ENCODE measurements at places on chromosomes 7 and 10.

- DNase-seq = no peak
These were observed 172.5 kb upstream of the SHH start for GRCh38 chr7:155984609-155985405.

GRCh38 chr7:38222481-38223096, 44.5 kb downstream of the STARD3NL start:
- peak; percentile 55 for DNase-seq

DNA sequence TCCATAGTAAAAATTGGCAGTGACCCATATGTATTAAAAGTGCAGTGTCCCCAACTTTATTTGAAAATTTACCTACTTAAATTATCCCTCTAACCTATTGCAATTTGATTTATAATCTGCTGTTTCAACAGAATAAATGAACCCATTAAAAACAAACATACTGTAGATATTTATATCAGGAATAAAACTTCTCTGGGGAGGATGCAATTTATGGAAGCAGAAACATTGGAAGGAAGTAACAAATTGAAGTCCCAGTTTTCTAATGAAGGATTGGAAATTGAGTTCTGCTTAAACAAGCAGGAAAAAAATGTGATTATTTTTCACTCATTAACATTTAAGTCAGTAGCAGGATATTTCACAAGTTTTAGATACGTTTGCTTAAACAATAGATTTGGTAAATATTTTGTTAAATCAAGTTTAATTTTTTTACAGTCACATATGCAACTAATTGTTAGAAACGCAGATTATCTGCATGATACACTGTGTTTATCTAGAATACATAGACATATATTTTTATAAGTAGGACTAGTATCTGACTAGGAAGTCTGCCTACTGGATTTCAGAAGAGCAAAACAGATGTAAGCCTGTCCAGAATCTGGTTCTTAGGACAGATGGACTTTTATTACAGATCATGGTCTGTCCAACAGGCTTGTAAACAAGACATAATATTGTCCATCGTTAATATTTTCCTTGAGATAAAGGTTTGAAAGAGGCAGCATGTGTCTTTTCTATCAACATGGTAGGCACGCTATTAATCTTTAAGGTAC, 5.3 kb downstream of the AGMO start:
- no peak for DNase-seq

- DNase-seq = no peak
These were observed 31.2 kb downstream of the ITIH5 start for GRCh38 chr10:7635408-7636125.

GRCh38 chr10:33618196-33618595, 283.7 kb upstream of the NRP1 start:
- no peak for DNase-seq

DNA sequence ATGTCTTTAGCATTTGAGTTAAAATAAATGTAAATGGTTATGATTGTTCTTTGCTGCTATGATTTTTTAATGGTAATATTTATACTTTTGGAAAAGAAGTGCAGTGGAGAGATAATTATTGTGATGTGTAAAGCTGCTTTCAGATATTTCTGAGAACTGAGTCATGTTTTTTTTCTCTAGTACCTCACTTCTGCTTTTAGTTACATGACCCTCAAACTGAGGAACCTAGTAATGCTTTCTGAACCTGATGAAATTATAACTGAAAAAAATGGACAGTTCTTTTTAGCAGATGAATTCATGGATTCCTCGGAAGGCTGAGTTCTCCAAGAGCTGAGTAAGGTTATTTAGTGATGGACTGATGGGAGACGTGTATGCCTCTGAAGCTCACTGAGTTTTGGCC, 167.8 kb downstream of the CDCA7L start:
- DNase-seq = no peak

DNA sequence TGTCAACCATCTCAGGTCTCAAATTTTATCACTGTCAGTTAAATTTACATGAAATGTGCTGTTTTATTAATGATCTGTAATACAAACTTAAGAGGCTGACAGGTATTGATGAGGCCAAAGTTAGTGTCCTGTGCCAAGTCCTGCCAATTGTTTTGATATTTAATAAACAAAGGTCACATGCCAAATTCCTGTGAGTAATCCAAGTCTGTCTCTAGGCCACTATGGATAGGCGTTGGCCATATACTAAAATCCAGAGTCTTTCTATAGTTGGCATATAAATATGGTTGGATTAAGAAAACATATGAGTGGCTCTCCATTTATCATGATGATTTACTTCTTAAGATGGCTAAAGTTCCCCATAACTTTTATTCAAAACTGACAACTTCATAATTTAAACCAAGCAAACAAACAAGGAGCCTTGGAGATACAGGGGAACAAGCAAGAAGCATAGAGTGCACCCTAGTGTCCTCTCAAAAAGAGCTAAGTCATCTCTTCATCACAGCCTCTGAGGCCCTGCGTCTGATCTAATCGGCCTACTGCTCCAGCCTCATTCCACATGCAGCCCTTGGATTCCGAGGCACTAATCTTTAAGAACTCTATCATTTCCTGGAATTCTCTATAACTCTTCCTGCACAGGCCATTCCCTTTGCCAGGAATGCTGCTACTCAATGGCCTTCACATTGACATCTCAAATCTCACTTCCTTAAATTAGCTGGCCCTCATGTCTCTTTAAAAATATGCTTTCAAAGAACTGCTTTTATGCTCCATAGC, 32.7 kb upstream of the NRCAM start:
- DNase-seq = peak; percentile 64

DNA sequence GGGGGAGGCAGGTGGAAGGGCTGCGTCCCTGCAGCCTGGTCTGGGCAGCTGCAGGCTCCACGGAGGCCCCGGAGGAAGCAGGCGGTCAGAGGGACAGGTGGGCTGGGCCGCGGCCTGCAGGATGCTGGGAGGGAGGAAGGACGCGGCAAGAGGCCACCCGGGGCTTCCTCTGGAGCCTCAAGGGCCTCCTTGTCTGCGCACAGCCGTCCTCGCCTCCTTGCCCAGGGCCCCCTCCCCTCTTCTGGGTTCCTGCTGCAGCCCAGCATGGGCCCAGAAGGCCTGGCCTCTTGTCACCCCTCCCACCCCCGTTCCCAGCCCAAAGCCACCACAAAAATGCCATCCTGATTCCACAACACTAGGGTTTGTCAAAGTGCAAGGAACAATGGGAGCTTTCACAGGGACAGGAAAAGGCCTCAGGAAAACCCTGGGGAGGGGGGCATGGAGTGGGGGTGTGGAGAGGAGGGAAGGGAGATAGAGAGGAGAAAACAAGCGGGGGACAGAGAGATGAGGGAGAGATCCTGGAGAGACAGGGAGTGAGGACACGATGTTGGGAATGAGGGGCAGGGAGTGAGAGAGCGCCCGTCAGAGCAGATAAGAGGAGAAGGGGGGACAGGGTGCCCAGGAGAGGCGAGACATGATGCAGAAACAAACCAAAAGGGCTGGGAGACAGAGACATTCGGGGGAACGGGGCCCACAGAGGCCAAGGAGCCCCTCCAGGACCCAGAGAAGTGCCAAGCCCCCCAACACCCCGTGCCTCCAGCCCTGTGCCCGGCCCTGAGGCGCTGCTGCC, 41.8 kb downstream of the ZCCHC24 start:
- DNase-seq = no peak

GRCh38 chr10:89360157-89360556, 17.7 kb upstream of the IFIT1B start:
- DNase-seq = no peak

DNA sequence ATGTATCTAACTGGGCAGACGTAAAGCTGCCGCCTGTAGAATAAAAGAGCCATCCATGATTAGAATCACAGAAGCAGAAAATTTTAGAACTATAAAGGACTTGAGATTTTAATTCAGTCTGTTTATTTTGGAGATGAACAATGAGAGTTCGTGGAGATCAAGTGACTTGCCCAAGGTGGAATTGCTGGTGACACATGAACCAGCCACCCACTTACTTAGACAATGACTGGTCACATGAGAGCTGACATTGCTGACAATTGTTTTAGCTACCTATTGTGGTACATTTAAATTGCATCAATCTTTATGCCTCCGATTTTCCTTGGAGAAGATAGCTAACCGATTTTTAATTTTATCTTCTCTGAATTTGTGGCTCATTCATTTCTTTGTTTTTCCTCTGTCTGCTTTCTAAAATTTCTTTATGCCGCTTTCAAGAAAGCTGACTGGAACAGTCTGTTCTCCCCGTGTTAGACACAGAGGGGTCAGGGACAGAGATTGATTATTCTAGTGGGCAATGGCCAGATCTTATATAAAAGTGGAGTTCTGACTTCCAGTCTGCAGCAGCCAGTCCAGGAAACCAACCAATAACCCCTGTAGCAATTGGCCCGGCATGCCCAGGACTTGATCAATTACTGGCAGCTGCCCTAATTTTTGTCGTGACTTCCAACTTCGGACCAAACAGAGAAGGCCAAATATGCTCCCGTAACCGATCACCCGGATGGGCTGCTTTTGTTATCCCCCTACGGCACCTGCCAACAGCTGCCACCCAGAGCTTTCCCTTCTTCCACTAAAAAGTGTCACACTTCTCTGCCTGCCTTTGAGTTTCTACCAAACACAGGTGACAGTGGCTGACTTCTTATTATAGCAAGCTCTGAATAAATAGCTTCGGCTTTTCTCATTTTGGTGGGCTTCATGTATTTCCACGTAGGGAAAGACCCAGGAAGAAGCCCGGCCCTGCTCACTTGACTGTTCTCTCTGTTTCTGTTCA, 241.6 kb downstream of the CAMK1D start:
- no peak for DNase-seq

GRCh38 chr7:155879592-155879991, 67.3 kb upstream of the SHH start:
- DNase-seq = no peak

DNA sequence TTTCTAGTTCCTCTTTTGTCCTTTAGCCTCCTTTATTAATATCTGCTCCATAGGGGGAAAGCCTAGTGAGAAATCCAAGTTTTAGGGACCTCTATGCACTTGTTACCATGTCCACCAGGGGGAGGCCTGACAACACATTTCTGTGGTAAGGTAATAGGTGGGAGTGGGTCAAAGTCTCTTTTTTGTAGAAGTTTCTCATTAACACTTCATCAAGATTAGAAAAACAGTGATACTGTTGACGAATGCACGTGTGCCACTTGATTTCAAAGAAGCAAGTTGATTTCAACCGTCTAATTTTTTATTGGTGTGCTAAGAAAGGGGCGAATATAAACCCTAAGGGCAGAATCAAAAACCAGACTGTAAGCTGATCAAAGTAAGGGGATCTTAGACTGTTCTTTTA, 30.6 kb downstream of the CISD1 start:
- DNase-seq = peak; percentile 47

DNA sequence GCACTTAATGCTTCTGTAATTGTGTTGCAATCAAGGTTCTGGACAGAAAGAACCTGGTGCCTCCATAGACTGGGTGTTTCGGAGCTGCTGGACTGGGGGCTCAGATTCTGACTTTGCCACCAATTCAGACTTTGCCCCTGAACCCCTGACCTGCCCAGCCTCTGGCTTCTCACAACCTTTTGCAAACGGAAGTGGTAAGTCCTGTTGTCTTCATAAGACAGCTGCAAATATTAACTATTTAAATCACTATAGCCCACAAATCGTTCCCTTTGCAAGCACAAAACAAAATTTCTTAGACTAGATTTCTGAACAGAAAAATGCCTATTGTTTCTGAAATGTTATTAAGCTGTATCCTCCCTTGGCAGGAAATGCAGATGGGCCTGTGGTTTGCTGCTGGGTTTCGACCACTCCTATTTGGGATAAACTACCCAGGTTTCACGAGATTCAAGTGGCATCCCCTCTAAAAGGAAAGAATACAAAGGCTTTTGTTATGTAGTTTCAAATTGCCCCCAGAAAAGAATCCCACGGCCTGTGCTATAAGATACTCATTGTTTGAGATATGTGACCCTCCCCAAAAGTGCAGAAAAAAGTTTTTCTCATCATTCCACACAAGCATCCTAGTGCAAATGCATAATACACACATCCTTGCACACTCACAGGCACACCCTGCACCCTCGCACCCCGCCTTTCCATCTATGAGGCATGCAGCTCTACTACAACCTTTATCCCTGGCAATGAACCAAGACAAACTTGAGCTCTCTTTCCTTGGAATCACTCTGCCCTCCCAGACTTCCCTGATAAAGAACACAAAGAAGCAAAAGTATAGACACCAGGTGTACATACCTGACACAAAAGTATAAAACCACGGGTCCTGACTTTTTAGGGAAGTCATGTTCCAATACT, 209.1 kb downstream of the PRPF18 start:
- DNase-seq = no peak

GRCh38 chr10:88765816-88766215, 6.0 kb downstream of the LIPN start:
- no peak for DNase-seq

DNA sequence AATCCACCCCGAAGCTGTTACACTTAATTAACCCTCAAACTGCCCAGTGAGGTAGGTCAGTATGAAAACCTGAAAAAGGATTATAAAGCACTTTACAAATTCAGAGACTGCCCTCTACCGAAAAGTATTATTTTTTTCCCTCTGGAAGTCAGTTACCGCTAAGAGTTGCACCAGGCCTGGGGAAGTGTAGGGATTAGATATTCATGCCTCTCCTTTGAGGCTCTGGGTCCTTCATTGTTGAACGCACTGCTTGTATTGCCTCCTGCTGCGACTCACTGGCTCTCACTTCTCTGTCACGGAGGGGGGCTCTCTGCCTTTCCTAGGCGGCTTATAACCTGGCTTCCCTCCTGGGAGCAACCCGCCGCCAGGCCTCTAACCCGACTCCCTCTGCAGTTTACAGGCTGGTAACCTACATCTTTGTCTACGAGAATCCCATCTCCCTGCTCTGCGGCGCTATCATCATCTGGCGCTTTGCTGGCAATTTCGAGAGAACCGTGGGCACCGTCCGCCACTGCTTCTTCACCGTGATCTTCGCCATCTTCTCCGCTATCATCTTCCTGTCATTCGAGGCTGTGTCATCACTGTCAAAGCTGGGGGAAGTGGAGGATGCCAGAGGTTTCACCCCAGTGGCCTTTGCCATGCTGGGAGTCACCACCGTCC, 2.7 kb downstream of the RHBDD2 start:
- DNase-seq = no peak

DNA sequence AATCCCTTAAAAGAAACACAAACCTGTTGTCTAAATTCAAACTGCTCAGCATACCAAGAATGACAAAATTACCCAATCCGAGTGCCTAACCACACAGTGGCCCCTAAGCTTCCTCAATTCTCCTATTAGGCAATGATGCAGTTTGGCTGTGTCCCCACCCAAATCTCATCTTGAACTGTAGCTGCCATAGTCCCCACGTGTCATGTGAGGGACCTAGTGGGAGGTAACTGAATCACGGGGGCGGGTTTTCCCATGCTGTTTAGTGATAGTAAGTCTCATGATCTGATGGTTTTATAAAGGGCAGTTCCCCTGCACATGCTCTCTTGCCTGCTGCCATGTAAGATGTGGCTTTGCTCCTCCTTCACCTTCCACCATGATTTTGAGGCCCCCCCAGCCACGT, 21.9 kb downstream of the PSAP start:
- DNase-seq = peak; percentile 65

GRCh38 chr10:117461766-117462423, 80.7 kb upstream of the EMX2 start:
- DNase-seq = peak; percentile 11

Data from erythroblast (primary cell).